ENCODE measurements at places on chromosomes 3 and 15.

DNA sequence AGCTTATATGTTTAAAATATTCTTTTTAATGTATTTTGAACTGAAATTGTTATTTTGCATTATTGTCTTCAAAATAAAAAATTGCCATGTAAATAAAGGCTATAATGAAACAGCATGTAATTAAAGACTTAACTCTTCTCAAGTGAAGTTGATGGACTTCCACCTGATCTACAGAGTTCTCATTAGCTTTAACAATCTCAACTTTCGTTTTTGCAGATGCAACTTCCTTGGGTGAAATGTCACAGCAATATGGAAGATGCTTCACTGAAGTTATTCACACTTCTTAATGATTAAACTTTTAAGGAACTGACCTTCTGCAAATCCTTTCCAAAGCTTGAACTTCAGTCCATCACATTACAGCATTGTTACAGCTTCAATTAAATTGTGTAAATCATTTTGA, 63.6 kb downstream of the OSTN start:
- no peak for DNase-seq

DNA sequence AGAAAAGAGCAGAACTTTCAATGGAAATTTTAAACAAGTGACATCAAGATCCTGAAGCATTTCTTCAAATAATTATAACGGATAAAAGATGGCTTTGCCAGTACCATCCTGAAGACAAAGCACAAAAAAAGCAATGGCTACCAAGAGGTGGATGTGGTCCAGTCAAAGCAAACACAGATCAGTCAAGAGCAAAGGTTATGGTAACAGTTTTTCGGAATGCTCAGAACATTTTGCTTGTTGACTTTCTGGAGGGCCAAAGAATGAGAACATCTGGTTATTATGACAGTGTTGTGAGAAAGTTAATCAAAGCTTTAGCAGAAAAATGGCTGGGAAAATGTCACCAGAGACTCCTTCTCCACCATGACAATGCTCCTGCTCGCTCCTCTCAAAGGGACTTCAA, 31.5 kb downstream of the FEM1B start:
- no peak for DNase-seq

DNA sequence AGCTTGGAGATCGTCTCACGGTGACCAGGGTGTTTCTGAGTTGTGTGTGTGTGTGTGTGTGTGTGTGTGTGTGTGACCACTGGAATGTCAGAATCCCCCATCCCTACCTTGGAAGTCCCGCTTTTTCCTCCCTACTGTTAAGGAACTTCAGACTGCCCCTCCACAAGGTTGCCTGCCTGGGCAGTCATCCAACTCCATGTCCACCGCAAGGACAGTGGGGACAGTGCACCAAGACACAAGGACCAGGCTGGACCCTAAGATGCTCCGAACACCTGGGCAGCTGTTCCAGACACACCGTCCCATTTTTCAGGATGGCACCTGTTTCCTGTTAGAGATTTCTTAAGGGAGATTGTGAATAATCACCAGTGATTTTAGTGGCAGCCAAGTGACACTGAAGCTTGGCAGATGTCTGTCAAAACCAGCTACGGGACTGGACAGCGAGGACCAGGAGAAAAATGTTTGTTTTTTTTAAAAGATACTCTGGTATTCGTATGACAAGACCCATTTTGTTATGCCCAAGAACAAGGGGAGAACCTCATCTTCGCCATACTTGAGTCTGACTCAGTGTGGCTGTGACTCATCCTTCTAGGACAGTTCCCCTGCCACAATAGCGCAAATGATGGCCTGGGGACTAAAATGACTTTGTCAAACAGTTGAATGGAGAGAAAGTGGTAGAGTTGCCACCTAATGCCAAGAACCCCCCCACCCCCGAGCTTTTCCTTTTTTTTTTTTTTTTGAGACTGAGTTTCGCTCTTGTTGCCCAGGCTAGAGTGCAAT, 15.5 kb downstream of the PAQR9 start:
- no peak for DNase-seq

DNA sequence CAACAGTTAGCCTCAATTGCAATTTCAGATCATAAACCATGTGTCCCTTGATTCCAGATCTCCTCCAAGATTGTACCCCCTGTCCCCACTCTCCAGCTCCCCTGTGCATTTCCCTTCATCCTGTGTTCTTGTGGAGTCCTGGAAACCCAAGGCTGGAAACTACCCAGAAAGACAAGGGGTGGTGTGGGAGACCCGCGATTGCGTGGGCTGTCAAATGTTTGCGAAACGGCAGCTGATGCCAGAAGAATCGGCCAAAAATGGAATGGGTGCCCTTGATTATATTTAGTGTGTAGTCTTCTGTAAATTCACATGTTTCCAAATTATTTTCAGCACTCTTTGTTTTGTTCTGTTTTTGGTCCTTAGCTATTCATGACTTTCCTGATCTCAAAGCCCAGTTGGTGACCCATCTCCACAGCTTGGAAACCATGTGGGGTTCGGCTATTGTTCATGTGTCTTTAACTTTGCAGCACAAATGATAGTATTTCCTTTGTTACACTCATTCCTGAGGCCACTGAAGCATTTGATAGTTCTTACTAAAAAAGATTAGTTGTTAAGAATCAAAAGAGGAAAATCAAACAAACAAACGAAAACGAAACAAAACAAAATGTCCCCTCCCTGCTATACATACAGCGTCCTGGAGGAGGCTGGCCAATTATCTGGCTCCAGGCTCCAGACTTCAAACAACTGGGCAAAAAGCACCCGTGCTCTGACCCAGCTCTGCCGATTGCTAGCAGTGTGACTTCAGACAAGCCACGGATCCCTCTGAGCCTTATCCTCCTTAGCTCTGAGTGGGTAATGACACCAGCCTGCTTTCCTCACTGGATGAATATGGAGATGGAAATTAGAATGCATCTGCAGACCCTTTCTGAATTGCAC, 120.9 kb downstream of the CACNA2D3 start:
- no peak for DNase-seq

GRCh38 chr3:98541695-98542094, 9.9 kb downstream of the GPR15 start:
- no peak for DNase-seq

GRCh38 chr3:24287755-24288450, 206.7 kb downstream of the THRB start:
- DNase-seq = no peak

GRCh38 chr15:39357480-39358268, 223.2 kb upstream of the THBS1 start:
- DNase-seq = no peak

DNA sequence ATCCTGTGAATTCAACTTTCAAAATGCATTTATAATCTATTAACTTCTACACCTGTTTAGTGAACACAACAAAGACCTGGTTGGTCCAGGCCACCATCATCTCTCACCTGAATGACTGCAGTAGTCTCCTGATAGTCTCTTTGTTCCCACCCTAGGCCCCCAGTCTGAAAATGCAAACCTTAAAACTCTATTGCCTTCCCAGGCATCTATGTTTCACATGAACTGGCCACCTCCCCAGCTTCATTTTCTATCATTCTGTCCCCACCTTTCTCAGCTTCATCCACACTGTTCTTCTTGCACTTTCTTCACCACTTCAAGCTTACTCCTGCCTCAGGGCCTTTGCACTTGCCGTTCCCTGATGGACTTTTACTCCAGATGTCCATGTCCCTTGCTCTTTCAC, 45.0 kb downstream of the CLSTN2 start:
- DNase-seq = no peak

DNA sequence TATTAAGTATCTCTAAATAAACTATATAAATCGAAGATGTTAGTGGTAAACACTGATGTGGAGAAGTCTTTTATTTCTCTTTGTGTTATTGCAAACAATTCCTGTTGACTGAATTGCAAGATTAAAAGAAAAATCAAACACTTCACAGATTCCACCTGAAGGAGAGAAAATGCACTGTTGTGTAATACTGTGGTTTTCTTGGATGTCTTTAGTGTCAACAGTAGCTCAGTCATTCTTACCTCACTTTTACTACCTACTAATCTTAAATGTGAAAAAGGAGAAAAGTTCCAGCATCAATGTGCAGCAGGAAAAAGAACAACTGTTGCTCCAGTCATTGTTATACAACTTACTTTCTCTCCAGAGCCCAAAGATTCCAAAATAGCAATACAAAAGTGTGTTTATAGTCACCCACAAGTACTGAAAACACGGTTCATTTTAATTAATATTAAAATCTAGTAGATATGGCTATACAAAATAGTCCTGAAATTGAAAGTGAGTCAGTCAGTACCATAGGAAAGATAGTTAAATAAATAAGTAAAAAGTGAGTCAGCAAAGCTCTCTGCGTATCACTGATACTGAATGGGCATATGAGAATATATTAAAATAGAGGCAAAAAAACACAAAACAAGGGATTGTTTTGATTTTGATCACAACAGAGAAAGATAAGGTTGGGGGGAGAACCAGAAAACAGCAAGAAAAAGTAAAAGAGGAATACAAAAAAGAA, 90.5 kb upstream of the CSPG5 start:
- no peak for DNase-seq

- no peak for DNase-seq
Observed at GRCh38 chr3:129897026-129897425, 3.5 kb upstream of the TMCC1 start.

DNA sequence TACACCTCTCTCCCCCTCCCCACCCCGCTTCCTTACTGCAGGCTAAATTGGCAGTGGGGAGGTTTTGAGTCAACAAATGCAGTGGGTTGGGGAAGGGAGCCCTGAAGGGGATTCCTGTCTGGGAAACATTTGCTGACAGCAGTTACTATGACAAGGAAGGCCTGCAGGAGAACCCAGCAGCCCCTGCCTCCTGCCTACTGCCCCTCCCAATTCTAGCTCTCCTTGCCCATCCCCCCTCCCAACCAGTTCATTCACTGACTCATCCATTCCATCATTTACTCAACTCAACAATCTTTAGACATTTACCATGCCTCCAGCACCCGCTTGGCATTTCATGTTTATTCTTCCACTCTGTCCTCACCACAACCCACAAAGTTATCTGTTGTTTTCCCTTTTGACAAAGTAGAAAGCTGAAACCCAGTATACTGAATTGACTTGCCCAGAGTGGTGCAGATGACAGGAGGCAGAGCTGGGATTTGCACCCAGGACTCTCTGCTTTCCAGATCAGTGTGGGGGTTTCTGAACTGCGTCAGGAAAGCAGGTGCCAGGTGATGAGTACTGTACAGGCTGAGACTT, 75.0 kb downstream of the MAGEF1 start:
- no peak for DNase-seq

GRCh38 chr15:96181873-96182301, 148.6 kb upstream of the NR2F2 start:
- no peak for DNase-seq

- DNase-seq = no peak
Observed at GRCh38 chr3:38653685-38654537, 4.4 kb upstream of the SCN5A start.

DNA sequence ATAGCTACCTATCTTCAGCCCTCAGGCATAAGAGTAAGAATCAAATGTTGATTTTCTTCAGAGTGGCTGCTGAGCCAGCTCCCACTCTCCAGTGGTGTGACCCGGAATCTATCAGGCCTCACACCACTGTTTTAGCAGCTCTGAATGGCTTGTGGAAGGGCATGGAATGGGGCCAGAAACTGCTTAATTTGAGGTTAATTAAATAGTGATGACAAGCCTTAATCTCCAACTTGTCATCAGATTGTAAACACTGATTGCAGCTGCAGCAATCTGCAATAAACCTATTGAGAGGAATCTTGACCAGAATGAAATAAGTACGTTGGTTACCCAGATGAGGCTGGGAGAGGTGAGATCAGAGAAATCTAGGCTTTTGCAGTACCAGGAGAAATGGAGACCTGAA, 317.4 kb downstream of the FHIT start:
- no peak for DNase-seq

- DNase-seq = no peak
Observed at GRCh38 chr15:27095886-27096624, 125.1 kb downstream of the GABRG3 start.

- no peak for DNase-seq
Observed at GRCh38 chr3:11389386-11390268, 117.4 kb downstream of the ATG7 start.

- DNase-seq = no peak
Observed at GRCh38 chr3:114660124-114660523, 366.3 kb downstream of the TIGIT start.

DNA sequence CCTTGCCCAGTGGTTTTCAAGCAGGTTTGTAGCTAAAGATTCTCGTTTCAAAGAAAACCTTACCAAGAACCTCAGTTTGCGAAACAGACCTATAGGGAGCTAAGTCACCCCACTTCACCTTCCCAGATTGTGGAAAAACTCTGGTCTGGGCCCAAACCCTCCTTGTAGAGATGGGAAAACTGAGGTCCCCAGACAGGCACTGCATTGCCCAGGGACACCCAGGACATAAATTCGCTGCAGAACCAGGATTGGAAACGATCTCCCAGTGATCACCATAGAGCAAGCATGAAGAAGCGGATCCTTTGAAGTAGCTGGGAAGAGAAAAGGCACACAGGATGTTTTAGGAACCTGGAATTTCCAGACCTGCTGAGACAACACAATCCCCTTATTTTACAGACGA, 85.6 kb upstream of the PIAS1 start:
- DNase-seq = no peak

GRCh38 chr15:75114327-75114726, 87.4 kb upstream of the C15orf39 start:
- no peak for DNase-seq

DNA sequence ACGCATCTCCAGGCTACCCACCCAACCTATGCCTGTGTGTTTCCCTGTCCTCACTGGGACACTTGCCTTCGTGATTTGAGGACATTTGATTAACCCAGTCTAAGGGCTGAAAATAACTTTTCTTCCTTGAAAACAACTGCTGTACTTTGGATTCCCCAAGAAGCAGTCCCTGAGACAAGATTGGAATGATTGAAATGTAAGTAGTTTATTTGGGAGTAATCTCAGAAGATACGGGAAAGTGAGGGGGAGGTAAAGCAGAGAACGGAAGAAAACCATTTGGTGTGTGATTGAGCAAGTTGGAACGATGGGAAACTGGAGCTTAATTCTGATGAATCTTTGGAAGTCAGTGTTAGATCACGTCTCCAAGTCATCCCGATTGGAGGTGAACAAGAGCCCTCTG, 143.8 kb upstream of the LMCD1 start:
- DNase-seq = no peak

DNA sequence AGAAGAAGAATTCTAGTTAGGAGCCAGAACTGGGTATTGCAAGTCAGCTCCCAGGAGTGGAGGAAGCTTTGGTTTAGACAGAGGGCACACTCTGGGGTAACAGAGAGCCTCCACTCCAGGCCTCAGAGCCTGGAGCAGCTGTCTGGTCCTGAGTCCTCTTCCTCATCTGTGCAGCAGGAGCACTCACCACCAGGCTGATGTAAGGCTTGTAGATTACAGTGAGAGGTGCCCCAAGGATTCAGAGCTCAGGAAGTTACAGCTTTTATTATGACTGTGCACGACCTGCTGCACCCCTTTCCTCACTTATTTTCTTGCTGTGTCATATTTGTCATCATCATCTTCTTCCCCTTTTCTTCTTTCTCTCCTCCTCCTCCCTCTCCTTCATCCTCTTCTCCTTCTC, 210.4 kb downstream of the ATP10A start:
- no peak for DNase-seq

DNA sequence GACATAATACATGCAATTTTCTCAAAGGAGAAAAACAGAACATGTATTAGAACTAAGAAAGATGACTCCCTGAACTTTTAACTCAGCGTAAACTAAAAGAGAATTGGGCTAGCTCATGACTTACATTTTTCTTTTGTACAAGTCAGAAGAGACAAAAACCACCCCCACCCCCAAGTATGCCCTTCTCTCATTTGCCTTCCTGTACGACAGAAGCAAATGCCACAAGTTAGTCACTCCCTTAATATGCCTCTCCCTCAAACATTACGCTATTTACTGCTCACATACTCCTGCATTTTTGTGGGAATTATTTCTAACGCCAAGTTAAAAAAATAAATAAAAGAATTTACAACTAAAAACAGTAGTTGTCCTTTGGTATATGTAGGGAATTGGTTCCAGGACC, 22.0 kb downstream of the CPEB1 start:
- DNase-seq = no peak
